Stimulated activated CD8-positive, alpha-beta memory T cell treated with anti-CD3 and anti-CD28 coated beads, Interleukin-15, amount 100 ng/mL, for 1 hour (primary cell): ENCODE measurements at places on chromosomes 1 and 21.

GRCh38 chr1:230243146-230243545 is 176.1 kb downstream of the GALNT2 start:
- no peak for DNase-seq

DNA sequence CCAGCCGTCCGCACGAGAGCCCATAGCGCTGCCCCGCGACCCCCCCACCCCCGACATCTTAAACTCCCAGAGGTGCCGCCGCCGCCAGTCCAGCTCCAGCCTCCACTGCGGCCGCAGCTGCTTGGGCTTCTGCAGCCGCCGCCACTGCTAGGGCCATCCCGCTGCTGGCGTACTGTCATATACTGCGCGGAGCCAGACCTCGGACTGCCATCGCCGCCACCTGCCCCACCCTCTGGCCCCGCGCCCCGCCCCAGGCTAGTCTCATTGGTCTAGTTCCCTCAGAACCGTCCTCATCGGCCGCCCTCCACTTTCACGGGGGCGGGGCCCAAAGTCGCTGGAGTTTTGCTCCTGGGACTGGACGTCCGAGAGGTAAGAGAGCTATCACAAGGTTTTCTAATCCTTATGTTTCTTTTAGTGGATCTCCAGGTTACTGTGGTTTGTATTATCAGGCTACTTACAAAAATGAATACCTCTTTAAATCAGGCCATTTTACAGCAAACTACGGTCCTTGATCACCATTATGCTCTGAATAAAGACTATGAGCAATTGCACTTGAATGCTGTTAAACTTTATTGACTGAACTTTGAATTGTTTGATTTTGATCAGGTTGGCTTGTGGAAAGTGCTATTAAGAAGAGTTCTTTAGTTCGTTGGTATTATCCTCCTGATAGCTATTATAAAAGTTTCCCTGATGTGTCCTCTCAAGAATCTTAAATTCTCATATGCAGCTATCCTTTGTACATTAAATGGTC is 2.8 kb upstream of the CD1D start:
- DNase-seq: no peak

- DNase-seq: no peak
These were observed 268.5 kb downstream of the BRINP2 start for GRCh38 chr1:177439301-177439700.

GRCh38 chr1:176211396-176212165 is 4.5 kb upstream of the COP1 start:
- no peak for DNase-seq

DNA sequence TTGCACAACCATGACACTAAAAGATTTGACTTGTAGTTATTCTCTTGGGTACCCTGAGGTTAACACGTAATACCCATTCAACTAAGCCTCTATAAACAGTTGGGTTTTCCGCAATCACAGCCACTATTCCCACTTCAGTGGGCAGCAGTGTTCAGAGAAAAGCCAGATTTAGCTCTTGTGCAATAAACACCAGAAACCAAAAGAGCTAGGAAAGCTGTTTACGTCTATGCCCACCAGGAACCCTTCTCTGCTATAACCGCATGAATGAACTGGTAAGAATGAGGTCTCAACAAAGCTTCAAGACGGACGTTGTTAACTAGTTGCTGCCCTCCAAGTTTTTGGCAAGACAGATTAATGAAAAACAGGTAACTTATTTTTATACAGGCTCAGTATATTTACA is 101.3 kb downstream of the SLC45A1 start:
- DNase-seq: no peak

GRCh38 chr1:117616967-117617366 is 11.1 kb downstream of the TENT5C start:
- no peak for DNase-seq

- no peak for DNase-seq
These were observed 15.6 kb downstream of the SERINC2 start for GRCh38 chr1:31428436-31429221.

DNA sequence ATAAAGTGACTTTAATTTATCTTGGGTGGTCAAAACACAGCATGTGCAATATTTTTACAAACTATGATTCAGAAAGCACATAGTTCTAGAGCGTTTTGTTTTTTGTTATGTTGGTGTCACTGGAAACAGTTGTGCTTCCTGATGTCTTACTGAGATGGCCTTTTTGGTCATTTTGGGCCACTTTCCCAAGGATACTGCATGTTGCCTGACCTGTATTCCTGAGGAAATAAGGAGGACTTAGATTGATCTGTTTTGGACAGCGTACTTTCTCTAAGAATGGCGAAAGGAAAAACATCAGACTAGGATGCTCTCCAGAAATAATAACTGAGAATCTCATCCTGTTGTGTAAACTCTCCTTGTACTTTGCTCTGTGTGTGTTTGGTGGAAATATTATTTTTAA is 451.2 kb downstream of the USP25 start:
- DNase-seq: no peak

GRCh38 chr1:233662575-233663304 is 48.8 kb downstream of the KCNK1 start:
- DNase-seq: no peak
